ENCODE measurements at places on chromosomes 4 and X.

DNA sequence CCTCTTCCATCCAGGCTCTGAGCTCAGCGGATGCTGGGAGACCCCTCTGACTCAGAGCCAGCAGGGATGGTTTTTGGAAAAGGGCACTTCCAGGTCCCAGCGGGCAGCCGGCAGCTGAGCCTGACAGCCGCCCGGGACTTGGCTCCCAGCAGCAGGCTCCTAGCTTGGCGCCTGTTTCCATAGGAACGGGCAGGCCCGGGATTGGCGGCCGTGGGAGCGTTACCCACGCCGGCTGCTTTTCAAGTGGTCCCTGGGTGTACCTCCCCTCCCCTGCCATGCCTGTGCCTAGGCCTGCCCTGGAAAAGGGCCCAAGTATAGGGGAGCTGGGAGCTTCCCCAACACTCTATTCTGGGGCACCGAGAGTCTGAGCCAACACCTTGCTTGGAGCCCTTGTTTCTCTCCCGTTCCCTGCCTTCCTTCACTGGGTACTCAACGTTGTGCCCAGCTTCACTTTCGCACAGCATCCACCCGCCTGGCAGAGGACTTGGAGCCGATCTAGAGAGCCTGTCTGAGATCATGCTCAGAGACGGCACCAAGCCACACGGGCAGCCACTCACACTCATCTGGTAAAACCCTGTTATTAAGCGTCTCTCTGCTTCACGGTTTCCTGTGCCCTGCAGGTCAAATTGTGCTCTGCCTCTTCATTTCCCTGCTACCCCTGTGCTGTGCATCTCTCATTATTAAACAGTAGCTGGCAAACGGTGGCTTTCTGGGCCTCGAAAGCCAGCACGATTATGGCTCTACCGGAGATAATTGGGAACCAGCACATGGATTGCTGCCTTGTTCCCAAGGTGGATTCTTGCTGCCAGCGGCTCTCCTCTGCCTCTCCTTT, 521.5 kb downstream of the BCOR start:
- no peak for DNase-seq

DNA sequence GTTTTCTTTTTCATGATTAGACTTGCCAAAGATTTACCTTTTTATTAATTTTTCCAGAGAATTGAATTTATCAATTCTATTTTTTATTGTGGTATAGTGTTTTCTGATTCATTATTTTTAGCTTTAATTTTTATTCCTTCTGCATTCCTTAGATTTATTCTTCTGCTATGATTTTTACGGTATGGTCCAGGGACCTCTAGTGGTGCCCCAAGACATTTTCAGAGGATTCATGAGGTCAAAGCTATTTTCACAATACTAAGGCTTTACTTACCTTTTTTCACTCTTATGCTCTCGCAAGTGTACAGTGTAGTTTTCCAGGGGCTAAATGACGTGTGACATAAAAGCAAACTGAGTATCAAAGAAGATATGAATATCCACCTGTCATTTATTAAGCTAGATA, 8.0 kb downstream of the RADX start:
- DNase-seq: no peak

GRCh38 chrX:17082831-17083230, 136.4 kb downstream of the REPS2 start:
- peak; percentile 42 for DNase-seq

DNA sequence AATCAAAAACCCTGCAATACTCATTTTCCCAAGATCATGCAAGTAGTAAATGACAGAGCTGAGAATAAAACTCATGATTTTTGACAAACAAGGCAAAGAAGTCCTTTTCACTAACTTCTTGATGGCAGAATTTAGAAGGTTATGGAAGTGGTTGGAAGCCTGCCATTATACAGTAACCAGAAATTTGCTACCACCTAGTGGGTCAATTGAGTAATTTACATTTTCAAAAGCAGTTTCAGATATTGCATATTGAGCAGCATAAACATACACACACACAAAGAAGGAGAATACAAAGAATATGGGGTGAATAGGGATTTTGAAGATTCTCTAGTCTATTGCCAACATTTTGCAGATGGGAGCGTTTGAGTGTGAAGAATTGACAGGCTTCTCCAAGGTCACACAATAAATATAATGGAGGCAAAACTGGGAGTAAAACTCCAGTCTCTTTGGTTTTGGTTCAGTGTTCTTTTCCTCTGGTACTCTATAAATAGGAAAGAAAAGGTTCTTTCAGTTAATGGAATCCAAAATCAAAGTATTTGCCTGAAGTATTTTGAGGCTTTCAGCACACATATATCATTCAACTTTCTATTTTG, 70.2 kb downstream of the GC start:
- peak; percentile 1 for DNase-seq
